Effector CD8-positive, alpha-beta T cell (primary cell): ENCODE measurements at places on chromosomes 5 and 9.

DNA sequence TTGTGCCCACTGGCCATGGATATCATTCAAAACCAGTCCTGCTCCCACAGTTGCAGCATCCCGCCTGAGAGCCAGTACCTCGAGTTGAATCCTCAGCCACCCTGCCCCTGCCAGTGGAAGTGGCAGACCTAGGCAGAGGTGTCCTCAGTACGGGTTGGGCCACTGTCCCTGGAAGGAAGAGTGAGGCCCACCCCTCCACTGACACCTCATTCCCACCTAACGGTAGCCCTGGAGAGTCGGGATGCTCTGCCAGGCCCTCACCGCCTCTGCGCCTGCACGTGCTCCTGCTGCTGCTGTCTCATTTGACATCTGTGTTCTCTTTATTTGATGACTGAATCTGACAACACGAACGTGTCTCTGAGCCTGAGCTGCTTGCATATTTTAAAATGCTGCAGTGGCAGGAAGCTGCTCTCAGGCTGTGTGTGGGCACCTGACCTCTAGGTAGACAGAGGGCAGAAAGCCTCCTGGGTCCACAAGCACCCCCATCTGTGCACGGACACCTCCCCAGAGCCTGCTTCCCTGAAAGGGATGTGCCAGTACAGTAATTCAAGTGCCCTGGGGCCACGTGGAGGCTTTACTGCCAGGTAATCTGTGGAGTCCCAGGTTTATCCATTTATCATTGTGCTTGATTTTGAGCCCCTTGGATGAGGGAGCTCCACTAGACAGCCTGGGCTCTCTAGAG is 194.7 kb downstream of the CACNA1B start:
- DNase-seq = no peak

- no peak for DNase-seq
Measured at GRCh38 chr5:157358871-157359270, 92.9 kb downstream of the CYFIP2 start.

GRCh38 chr5:166845044-166845443 is 1446.4 kb upstream of the WWC1 start:
- no peak for DNase-seq

DNA sequence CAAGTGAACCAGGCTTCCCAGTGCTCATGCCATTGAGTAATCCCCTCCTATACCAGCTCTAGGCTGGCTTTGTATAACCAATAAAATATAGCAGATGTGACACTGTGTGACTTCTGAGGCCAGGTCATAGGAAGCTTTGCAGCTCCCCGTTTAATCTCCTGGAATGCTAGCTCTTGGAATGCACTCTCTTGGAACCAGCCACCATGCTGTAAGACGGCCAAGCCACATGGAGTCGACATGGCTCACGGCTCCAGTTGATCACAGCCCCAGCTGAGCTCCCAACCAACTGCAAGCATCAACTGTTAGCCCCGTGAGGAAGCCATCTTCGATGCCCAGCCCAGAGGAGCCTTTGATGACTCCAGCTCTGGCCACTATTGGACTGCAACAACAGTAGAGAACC is 74.5 kb downstream of the SH3TC2 start:
- DNase-seq = no peak

GRCh38 chr9:86783884-86784283 is 163.4 kb downstream of the GAS1 start:
- DNase-seq = no peak

GRCh38 chr5:144335561-144335960 is 164.9 kb downstream of the KCTD16 start:
- no peak for DNase-seq

DNA sequence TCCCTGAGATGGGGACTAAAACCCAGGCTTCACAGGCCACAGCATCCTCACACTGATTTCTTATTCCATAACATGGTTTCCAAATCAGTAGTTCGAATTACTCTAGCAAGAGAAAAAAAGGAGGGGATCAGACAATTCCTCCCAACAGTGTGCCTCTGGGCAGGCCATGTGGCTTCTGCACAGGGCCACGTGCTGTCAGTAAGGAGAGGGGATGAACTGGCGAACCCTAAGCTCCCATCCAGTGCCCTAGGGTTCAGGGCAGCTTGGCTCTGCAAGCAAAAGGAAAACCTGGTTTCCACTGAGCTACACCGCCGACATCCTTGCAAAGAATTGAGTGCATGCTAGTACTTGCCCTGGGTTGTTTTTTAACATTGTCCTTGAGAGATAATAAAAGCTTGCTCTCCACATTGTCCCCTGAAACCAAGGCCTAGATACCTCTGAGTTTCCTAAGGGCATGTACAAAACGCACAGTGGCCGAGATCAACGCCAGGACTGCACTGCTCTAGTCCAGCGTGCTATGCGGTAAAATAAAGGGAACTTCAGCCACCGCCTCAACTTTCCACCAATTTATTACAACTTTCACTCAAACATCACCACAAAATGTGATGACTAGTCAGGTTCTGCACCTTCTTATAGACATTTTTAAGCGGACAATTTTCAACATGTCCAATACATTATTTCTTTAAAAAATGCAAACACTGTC is 4.5 kb downstream of the CAMSAP1 start:
- DNase-seq = no peak

- no peak for DNase-seq
Measured at GRCh38 chr5:125197321-125197720, 450.9 kb upstream of the ZNF608 start.

- no peak for DNase-seq
Measured at GRCh38 chr5:141816598-141817399, 61.4 kb downstream of the PCDH1 start.

- no peak for DNase-seq
Measured at GRCh38 chr5:151315998-151316597, 12.5 kb upstream of the SLC36A3 start.

DNA sequence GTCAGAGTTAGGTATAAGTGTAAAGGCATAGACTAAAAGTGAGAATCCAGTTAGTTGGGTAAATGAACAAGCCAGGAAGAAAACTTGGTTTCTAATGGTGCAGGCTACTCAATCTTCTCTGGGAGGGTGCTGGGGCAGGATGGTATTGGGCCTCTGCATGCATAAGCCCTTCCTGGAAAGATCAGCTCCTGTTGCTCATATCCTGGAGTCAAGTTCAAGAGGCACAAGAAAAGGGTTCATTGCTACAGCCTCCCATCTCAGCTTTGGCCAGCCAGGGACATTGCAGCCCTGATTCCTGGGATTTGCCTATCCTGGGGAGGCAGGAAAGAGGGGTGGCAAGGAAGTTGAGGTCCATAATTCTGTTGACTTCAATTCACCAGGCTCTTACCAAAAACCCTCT is 40.7 kb upstream of the ATP6V1G1 start:
- DNase-seq = no peak

GRCh38 chr5:59333416-59333815 is 560.1 kb downstream of the PDE4D start:
- DNase-seq = no peak

- no peak for DNase-seq
Measured at GRCh38 chr9:127264462-127265219, at the start of gene GARNL3. GARNL3 (plus strand) TSS chr9:127264774; CDS start chr9:127264878, 104 bp downstream.

DNA sequence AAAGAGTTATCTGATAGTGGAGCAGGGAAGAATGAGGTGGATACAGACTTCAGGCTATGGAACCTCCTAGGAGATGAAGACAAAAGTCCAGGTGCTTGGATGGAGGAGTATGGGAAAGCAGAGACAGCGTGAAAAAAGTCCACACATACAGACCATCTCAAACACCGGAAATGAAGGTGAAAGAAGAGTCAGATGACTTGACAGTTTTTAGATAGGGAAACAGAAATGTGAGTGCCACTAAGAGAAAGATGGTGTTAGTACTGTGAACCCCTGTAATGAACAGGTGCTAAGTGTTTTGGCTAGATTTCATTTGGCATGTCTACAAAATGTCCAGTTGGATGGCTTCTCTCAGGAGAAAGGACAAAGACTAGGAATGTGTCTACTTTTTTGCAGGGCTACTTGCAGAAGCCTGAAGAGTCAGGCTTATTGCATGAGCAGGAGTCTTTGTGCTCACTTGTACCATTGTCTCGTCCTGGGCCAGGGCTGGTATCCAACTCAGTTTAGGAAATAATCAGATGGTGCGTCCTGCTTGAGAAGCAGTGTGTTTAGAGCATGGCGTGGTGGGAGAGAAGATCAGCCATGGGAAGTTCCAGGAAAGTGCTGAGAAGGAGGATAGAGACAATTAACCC is 90.6 kb upstream of the STARD4 start:
- DNase-seq = no peak

GRCh38 chr9:21154018-21154608 is 12.3 kb downstream of the IFNA21 start:
- DNase-seq = no peak

DNA sequence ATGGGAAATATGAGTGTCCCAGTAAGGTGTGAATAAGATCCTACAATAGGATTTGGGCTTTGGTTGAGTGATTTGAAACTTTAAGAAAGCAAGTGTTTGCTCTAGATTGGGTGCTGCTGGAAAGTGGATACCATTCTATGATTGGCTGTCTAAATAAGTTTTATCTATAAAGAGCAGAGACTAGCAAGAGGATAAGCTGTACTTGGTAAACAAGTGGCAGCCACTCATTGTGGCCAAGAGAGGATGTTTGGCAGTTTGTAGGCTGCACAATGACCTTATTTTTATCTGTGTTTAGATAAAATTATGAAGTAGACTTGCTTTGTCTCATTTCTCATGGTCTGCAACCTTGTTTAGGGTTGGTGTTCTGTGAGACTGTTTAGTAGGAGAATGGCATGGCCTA is 341.6 kb upstream of the PIK3R1 start:
- no peak for DNase-seq

GRCh38 chr5:23507278-23507685 is at the start of gene PRDM9:
PRDM9 (plus strand) TSS chr5:23507609; CDS start chr5:23509034, 1,425 bp downstream.
- no peak for DNase-seq

- DNase-seq = no peak
Measured at GRCh38 chr5:152118676-152119470, 194.2 kb upstream of the GLRA1 start.

DNA sequence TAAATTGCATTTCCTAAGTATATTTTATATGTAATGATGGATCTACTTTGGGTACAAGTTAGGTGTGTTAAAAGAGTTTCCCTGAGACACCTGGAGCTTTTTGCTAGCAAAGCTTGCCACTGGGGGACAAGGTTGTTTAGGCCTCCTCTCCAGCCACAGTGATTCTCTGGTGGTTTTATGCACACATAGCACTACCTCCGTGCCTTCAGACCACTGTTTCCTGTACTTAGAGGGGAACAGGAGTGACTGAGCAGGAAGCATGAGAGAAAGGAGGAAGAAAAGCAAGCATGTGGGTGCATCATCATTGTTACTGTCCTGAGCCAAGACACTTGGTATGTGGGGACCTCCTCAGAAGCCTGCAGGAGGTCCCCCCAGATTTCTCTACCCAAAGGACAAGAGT is 272.1 kb downstream of the RASEF start:
- no peak for DNase-seq

DNA sequence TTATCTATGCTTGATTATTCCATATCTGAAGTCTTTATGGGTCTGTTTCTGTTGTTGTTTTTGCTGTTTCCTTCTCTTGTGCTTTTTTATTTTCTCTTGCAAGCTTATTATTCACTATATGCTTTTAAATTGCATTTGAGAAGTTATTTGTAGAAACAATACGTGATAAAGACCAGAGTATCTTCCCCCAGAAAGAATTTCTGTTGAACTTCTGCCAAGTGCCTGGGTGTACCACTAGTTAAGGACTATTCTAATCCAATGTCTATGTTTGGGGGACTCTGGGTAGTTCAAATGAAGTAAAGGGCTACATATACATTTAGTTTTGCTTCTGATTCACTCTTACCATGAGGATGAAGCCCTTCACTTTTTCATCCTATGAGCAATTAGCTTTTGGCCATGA is 54.3 kb downstream of the SLF1 start:
- no peak for DNase-seq

DNA sequence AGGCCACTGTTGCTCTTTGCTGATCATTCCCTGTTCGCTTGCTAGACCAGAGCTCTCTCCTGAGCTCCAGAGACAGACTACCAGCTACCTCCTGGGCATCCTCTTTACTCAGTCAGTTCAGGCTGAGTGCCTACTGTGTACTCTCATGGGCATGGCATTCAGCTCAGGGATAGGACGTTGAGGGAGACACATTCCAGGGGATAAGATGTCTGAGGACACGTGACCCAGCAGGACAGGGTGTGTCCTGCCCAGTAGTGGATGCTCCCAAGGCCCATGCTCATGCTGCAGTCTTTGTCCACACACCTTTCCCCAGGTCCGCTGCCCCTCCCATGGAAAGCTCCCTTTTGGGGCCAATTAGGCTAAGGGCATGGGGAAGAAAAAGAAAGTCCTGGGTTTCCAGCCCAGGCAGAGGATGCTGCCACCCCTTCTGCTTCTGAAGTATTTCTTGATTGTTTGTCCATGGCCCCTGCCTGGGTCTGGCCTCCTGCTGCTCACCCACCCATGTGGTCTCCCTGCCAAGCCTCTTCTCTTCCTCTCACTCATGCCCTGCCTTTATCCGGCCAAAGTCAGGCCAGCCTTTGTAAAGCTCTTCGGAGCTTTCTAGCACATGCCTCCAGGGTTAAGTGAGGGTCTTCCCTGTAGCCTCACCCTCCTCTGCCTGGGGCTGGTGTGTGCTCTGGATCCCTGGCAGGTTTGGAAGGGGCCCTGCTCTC is 60.5 kb upstream of the PITX1 start:
- DNase-seq = no peak

DNA sequence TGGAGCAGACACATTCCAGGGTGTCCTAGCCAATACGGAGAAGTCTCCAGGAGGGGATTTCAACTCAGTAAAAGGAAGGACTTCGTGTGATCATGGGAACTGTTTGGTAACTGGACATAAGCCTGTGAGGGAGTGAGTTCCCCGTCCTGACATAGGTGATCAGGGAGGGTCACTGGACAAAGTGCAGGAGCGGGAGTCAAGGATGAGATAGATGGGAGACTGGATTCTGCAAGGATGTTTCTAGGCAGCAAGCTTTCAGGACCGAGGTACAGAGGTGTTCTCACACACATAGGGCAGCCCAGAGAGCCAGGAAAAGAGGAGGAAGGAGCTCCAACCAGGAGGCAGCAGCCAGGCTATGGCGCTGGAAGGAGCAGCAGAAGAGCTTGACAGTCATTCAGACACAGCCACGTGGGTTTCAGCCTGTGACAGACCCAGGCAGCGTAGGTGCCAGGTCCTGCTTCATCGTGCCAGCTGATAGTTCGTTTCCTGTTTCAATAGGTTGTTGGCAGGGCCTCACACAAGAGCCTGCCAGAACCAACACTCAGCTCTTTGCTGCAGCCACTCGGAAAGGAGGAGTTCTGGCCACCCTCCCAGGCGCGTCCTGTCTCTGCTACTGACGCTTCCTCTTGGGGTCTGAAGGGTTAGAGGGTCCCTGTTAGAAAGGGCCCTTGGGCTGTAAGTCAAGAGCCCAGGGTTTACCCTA is 84.1 kb downstream of the AMBP start:
- no peak for DNase-seq

GRCh38 chr5:139561655-139562451 is 714 bp downstream of the UBE2D2 start:
- peak; percentile 44 for DNase-seq

DNA sequence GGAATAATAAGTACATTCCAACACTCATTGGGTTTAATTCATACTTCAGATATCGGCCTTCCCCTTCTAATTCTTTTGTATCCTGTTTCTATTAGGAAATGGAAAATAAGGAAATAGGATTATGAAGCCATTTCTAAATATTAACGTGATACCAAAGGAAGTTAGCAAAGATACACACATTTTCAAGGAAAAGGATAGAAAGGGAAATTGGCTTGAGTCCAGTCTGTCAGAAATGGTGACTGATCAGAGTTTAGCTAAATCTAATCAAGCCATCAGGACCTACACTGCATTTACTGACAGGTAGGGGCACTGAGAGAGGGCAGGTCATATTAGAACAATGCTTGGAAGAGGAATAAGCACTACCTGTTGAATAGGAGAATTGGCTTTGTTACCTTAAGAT is 3.1 kb downstream of the TRPM3 start:
- no peak for DNase-seq
